ENCODE measurements at places on chromosomes 6 and 20.

- no peak for DNase-seq
Measured at GRCh38 chr6:38482466-38482865, 157.3 kb downstream of the BTBD9 start.

GRCh38 chr20:17558154-17558940 lies 11.5 kb upstream of the DSTN start:
- DNase-seq: no peak

DNA sequence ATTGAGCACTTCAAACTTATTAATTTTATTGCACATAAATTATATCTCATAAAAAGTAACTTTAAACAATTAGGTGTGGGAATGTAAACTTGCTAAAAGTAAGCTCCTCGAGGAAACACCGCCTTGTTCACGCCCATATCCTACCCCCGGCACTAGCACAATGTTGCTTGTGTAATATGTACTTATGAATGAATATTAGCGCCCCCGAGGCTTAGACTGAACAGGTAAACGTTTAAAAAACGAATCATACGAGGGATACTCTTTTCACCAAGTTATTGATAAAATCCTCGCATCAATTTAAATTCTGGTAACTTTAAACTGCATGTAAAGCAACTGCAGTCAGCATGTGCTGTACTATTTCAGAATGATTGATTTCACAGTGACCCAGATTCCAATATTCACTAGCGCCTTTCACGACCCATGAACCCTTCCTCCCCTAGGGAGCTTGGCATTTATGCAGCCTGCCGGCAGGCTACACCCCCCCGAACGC lies 637 bp downstream of the TFB1M start:
- DNase-seq: no peak

GRCh38 chr20:45552456-45552855 lies 5.3 kb upstream of the EPPIN start:
- no peak for DNase-seq

GRCh38 chr6:169936355-169936975 lies 185.0 kb downstream of the ERMARD start:
- DNase-seq: no peak

DNA sequence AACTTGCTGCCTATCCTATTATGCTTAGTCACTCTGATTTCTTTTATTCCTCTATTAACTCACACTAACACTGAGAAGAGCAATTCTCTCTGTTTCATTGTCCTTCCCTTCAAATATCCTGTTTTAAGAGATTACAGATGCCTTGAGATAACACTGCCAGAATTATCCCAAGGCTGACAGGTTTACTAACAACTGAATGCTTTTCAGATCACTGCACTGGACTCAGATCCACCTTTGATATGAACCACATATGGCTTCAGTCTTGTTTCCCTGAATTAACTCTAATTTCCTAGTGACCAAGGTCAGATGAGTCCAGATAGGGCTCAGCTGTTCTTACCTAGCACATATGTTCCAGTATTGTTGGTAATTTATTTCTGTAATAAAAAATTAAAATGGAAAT lies 633.1 kb downstream of the GRIK2 start:
- no peak for DNase-seq
